NCI-H1694 (cell line): ENCODE measurements at places on chromosomes 1 and 21.

- DNase-seq, result no peak
Measured at GRCh38 chr1:8603220-8603616, 214.2 kb downstream of the RERE start.

GRCh38 chr1:205396967-205397616 is 24.8 kb downstream of the LEMD1 start:
- peak; percentile 90 for DNase-seq

DNA sequence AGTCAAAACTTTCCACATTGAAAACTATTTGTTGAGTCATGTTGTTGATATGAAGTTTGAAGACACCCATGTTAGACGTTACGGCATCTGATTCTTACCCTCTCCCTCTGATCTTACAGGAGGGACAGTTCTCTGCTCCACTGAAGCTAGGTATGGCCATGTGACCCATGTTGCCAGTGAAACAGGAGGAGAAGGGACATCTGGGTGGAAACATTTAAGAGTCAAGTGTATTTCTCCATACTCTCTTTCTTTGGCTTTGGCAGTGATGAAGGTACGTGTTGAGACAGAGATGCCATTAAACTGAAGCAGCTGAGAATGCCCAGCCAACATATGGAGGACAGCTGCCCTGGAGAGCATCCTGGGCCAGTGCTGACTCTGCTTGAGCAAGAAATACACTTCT is 198.4 kb upstream of the PTGFR start:
- DNase-seq, result no peak

DNA sequence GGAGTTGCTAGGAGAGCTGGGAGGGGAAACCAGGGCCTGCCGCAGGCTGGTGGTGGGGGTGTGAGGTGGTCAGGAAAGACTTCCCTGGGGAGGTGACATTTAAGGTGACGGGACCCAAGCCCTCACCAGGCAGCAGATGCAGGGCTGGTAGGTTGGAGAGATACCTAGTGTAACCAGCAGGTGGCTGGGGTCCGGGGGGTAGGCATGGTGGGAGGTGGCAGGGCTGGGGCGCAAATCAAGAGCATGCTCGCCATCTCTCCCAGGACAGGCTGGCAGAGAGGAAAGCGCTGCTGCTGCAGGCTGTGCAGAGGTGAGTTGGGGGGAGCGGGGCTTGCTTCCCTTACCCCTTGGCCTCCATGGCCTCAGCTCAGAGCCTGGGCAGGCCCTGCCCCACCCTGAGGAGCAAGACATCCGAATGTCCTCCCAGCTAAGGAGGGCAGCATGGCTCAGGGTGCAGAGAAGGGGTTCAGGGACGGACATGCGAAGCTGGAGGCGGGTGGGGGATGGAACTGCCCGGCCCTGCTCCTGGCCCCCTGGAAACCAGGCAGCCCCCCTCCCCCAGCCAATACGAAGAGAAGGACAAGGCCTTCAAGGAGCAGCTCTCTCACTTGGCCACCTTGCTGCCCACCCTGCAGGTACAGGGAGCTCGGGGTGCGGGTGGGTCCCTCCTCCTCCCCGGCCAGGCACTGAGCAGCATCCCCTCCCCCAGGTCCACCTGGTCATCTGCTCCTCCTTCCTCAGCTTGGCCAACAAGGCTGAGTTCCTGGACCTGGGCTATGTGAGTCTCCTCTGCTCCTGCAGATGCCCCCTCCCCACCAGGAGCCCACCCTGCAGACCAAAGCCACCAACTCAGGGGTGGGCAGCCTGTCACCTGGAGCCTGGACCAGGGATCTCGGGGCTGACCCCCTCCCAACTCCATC is 4.0 kb downstream of the RNF207 start:
- no peak for DNase-seq

DNA sequence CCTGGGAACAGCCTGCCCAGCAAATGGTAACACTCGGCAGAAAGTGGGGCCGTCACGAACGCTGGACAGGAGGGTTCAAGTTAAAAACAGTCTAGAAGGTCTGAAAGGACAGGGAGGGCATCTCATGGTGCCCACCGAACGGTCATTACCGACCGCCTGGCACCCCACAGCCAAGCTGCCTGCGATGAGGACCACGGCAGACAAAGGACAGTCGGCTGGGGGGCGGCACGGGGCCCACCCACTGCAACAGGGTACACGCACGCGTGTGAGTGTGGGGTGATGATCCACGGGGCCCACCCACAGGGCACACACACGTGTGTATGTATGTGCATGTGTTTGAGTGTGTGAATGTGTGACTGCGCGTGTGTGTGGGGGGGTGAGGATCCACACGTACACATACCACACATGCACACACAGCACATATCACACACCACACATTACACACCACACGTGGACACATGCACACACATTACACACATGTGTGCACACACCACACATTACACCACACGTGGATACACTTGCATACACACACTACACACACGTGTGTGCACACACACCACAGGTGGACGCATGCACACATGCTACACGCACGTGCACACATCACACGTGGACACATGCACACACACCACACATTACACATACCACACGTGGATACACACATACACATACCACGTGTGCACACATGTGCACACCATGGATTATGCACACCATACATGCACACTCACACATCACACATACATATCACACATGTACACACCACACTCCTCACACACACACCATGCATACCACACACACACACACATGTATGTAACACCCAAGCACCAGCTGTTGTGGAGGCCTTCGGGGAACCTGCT is 63.2 kb downstream of the SLC19A1 start:
- DNase-seq, result no peak

GRCh38 chr1:233394860-233395717 is 67.6 kb downstream of the MAP3K21 start:
- DNase-seq, result peak; percentile 81

GRCh38 chr1:161955606-161956005 is 68.1 kb downstream of the OLFML2B start:
- no peak for DNase-seq

GRCh38 chr1:207752456-207752998 is 673 bp downstream of the CD46 start:
- no peak for DNase-seq

GRCh38 chr1:13703128-13703513 is 3.1 kb downstream of the PRDM2 start:
- DNase-seq, result no peak

DNA sequence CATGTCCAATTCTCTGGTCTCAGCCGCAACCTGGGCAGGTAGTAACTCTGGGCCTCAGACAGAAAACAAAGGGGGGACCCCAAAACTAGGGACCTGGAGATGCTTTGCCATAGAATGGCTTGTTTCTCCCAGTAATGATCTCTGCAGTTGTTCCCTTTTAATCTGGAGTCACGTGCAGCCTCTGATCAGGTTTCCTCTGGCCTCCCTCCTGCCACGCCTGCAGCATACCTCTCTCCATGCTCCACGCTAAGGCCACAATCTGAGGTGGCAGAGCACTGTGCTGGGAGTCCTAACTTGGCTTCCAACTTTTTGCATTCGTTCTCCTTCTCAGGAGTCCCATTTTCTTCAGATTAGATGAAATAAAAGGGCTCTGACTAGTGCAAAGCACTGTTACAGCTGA is 1.9 kb downstream of the PABPC4 start:
- no peak for DNase-seq
